ENCODE measurements at places on chromosomes 5 and 9.

- no peak for DNase-seq
These were observed 194.0 kb downstream of the FBXL7 start for GRCh38 chr5:15693933-15694332.

- no peak for DNase-seq
These were observed 19.0 kb downstream of the UNC13B start for GRCh38 chr9:35180801-35181200.

- no peak for DNase-seq
These were observed 182.1 kb downstream of the ADCY2 start for GRCh38 chr5:7578071-7578470.

DNA sequence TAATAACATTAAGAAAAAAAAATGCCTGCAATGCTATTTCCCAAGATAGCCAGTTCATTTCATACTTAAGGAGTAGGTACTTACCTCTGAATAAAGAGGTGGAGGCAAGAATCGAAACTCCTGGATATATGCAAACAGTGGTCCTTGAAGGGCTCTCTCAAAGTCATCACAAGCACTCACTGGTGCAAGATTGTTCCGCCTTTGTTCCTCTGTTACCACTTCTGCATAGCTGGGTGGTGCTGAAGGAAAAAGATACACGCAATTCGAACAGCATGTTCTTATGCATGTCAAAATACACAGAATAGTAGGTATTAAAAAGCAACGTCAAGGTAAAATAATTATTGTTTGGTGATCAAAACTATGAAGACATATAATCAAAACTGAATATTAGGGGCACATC, 9.5 kb downstream of the ARRDC3 start:
- no peak for DNase-seq

DNA sequence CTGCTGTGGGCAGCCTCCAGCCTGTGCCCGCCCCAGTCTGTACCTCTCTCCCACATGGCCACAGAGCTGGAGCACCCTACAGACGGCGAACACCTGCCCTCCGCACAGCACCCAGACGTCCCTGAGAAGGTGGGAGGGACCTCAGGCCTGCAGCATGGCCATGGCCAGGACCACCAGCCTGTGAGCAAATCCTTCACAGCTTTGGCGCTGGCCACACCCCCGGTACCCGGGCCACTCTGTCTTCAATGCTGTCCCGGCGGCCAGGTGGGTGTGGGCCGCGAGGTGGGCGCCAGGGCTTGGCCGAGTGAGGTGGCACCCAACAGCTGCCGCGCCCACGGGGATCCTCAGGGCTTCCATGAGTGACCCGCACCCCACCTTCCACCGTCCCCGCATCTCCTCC, 18.7 kb downstream of the NOTCH1 start:
- DNase-seq: no peak

DNA sequence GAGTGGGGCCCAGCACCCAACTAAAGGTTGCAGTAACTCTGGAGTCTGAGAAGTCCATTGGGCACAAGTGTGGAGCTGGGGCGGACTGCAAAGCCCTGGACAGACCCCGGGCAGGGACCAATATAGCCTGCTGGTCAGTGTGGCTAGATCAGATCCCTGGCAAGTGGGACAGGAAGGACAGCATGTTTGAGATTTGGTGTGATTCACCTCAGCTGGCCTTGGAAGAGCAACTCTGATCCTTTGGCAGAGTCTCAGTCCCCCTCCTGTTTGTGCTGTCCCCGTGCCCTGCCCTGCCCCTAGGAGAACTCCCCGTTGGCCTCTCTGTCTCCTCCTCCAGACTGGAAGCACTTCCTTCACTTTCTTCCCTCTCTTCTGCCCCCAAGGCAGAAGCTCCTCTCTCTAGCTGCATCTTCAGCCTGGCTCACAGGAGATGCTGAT, 255.3 kb downstream of the FSTL4 start:
- no peak for DNase-seq

DNA sequence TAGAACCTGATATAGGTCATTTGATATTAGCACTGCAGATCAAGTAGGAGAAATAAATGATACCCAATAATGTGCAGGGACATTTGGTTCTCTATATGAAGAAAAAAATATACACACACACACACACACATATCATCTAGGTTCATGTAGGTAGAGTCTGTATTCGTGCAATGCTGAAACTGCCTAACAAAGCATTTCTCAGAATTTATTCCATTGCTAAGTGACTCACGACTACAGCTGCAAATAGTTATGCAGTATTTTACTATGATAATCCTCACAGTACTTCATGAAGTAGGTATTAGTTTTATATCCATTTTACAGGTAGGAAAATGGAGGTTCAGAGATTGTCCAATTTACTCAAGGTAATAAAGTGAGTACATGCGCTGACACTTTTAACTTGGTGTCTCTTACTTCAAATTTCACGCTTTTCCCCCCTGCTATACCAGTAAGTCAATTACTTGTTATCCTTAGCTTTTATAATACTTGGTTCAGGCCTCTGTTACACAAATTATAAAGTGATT, 2.4 kb downstream of the GIN1 start:
- DNase-seq: no peak

GRCh38 chr9:34386656-34387055, 10.0 kb upstream of the MYORG start:
- DNase-seq: no peak

- DNase-seq: no peak
These were observed 4.8 kb downstream of the HBEGF start for GRCh38 chr5:140341591-140341990.

DNA sequence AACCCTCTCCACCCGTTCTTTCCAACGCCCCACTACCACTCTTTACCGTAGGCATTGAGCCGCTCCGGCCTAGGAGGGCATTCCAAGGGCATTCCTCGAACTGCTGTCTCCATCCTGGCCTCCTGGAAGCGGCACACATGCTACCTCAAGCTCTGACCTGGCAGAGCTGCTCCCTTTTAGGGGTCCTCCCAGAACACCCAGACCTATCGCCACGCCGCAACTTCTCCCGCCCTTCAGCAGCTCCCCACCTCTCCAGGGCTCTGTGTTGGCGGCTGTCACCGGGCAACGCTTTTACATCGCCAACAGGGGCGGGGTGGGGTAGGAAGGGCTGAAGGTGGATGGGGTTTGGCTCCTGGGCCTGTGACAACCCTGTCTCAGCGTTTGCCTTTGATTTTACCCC, 4.6 kb upstream of the MYORG start:
- DNase-seq: no peak

DNA sequence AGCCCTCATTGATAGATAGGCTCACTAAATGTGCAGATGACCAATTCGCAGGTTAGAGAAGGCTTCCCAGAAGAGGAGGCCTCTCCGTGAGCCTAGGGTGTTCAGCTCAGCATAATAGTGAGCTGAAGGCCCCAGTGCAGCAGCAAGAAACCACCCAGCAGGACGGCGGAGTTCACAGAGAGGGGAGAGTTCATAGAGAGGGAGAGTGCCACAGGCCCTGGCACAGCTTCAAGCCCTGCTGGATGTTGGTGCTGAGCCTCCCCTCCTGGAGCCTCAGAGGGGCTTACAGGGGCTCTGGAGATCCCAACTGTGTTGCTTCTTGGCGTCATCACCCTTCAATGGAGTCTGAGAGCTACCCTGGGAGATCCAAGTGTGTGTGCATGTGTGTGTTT, 2.1 kb downstream of the SLC22A5 start:
- no peak for DNase-seq

GRCh38 chr5:139711067-139711905, 63.1 kb downstream of the CXXC5 start:
- DNase-seq: peak; percentile 57

DNA sequence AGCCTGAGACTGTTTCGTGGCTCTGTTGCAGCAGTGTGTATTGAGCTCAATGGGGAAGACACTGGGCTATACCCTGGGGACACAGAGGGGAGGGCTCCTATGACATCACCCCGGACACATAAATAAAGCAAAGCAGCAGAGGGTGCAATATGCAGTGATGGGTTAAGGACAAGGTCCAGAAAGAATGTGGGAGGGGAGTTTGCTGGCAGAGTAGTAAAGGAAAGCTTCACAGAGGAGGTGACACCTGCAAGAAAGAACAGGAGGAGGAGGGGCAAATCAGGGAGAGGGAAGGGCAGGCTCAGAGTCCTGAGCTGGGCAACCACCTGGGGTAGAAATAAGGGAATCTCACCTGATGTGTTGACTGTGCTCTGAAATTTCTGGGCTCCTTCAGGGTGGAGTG, 35.3 kb upstream of the CDKN2AIPNL start:
- DNase-seq: no peak

DNA sequence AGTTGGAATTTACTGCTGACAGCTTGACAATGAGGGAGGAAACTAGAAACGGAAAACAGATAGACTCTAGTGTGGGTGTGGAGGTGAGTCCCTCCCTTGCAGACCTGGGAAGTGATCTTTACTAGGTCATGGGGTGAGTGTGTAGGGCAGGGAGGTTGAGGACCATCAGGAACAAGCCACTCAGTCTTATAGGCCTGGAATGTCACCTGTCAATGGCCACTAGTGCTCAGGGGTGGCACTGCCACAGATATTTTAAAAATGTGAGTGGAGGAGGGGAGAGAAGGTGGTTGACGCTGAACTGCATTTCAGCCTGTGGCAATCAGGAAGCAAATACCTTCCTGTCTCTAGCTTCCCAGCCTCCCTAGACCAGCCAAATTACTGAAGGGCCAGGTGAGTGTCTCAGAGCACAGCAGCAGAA, 9.0 kb downstream of the OR2S2 start:
- no peak for DNase-seq

DNA sequence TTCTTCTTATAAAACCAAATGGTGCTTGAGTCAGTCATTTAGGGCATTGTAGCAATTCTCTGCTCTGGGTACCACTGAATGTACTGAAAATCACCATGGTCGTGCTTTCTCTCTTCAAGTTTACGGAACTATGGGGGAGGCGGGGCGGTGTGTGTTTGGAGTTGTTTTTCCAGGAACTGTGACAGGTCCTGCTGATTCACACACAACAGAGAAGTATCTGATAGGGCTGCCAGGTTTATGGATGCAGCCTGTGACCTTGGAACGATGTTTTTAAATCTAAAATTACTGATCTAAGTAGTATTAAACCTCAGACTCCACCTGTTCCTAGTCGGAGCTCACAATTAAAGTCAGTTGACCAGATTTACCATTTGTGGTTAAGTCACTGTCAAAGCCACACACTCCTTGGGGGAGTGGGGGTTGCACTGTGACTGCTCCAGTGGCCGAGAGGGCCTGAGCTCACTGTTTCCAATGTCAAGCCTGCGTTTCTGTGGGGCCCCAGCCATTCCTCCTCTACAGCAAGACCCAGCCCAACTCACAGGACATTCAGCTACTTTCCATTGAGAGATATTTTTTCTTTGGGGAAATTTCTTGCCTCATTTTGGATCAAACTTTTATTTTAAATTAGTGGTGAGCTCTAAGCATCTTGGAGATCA, 44.4 kb downstream of the GADD45G start:
- DNase-seq: no peak

DNA sequence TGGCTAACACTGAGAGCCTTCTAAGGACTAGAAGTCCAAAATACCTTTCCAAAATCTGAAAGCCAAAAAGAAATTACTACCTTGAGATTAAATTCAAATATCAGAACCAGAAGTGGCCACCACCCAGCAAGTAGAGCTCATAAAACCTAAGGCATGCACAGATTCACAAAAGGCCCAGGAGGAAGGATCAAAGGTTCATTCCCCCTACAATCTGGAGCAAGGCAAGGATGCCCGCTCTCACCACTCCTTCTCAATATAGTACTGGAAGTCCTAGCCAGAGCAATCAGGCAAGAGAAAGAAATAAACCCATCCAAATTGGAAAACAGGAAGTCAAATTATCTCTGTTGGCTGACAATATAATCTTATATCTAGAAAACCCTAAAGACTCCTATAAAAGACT, 6.0 kb downstream of the RASEF start:
- DNase-seq: no peak

GRCh38 chr9:98706651-98707165, 2.0 kb downstream of the GABBR2 start:
- no peak for DNase-seq

GRCh38 chr5:149414405-149415065, 35.4 kb upstream of the IL17B start:
- no peak for DNase-seq

DNA sequence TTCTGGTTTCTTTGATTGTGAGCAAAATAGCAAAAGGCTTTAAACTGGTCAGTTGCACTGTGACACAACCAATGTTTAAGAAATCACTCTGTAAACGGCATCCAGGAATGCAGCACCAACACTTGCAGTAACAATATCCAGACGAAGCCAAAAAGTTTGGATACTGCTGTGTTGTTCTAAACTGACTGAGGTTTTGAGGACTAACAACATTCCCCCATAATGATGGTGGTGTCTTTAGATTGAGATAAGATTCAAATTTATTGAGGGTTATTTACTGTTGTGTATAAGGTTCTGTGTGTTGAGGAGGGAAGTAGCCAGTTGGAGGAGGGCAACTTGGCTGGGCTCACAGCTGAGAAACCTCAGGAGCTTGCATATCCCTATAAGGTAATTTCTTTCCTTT, 353.6 kb downstream of the BNC2 start:
- DNase-seq: no peak

GRCh38 chr5:54915466-54916027, 69.8 kb downstream of the ESM1 start:
- no peak for DNase-seq

DNA sequence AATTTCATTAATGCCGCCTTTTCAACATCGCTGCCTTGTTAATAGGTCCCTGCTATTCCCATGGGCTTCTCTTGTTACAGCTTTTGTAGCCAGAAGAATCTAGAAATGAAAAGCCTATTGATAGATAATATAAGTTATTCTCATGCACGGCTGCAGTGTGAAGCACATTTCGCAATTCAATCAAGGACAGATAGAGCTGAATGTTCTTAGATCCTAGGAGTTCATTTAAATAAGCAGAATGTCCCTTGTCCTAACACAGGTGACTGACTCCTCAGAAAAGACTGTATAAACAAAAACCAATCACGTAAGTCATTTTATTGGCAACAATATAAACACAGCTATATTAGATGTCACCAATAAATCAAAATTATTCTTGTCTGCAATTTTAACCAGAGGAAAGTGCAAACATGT, 9.4 kb downstream of the GLIS3 start:
- DNase-seq: no peak

DNA sequence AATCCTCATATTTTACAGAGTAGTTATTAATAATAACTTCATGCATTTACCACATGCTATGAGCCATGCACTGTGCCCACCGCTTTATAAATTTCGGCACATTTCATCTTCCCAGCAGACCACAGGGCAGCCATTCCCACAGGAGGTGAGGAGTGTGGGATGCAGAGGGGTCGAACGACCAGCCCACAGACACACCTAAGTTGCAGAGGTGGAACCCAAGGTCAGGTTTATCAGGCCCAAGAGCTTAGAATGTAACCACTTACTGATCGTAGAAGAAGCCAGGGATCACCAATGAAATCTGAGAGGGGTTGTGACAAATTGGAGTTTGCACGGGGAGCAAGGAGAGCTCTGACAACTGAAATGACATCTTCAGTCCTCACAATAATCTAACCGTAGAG, 303.0 kb upstream of the MSX2 start:
- DNase-seq: no peak

GRCh38 chr9:137592767-137593166, 2.5 kb upstream of the ZMYND19 start:
- peak; percentile 44 for DNase-seq

DNA sequence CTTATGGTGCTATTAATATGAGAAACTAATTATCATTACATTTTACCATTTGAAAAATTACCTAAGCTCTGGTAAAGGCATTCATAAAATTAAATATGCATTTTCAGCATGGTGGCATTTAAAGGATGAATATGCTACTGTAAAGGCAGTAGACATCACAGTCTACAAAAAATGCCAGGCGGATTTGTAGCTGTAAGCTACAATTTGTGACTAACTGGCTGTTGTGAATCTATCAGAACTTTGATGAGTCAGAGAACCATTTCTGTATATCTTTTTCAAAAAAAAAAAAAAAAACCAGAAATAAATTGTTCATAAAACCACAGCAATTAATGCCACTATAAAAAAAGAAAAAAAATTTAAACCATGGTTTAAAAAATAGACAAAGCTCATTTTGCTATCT, 186.3 kb downstream of the NFIB start:
- DNase-seq: no peak

All from suppressor macrophage (primary cell).